ENCODE measurements at places on chromosomes 4 and X.
A peak's percentile ranks its signal among the peaks of the same experiment; 100 is the strongest.

DNA sequence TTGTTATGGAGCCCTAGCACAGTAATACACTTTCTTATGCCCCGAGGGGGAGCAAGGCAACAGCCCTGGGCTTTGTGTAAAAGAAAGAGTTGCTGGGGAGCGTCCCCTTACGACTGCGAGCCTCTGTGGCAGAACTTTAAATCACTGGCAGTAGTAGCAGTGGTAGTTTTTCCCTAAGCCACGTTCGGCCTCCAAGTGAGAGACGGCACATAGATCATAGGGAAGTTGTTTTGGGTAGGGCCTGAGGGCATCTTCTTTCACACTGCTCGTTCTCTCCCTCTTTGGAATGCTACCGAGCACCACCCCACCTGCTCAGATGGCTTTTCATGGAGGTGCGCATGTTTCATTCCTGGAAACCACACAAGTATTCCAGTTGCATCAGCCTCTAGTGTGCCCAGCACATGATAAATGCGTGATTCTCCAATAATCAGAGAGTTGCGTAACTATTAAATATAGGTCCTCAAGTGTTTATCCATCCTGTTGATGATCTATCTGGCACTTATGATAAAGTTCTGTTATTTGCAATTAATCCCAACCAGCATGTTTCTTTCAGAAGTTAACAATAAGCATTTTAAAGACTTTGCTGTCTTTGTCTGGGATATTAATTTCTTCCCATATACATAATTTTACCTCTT, 7.0 kb upstream of the SYNPO2 start:
- no peak for DNase-seq

GRCh38 chr4:57110640-57111511, 691 bp upstream of the IGFBP7 start:
- DNase-seq, result no peak

GRCh38 chrX:20445109-20445508, 178.4 kb upstream of the RPS6KA3 start:
- no peak for DNase-seq

- DNase-seq, result no peak
These were observed 155.8 kb upstream of the FAT4 start for GRCh38 chr4:125159001-125159400.

- DNase-seq, result no peak
These were observed 51.5 kb downstream of the TMEM165 start for GRCh38 chr4:55447108-55447708.

DNA sequence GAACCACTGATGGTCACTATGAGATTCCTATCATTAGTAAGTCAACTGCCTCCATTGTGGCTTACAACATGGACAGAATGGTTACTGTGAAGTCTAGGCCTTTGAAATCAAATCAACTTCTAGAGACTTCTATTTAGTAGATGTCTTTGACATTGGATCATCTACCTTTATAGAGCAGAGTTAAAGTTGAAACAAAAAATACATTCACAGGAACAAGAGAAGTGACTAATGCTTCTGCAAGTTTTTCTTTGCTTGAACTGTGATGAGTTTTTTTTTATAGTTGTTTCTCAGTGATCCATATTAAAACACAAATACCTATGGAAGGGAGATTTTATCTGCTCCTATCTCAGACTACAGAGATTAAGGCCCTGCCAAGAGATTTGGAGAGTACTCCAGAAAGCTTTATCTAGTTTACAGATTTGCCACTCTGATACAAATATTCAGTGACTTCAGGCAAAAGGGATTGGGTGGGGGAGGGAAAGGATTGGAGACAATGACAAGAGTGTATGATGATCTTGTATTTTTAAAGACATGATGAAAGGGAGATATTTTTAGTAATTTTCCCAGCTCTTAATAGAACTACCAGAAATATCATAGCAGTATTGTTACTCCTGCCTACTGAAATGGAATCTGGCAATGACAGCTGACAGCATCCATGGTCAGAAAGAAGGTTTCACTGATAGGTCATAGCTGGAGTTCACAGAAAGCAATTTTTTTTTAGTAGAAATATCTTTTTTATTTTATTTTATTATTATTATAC, 16.0 kb upstream of the EPGN start:
- no peak for DNase-seq

DNA sequence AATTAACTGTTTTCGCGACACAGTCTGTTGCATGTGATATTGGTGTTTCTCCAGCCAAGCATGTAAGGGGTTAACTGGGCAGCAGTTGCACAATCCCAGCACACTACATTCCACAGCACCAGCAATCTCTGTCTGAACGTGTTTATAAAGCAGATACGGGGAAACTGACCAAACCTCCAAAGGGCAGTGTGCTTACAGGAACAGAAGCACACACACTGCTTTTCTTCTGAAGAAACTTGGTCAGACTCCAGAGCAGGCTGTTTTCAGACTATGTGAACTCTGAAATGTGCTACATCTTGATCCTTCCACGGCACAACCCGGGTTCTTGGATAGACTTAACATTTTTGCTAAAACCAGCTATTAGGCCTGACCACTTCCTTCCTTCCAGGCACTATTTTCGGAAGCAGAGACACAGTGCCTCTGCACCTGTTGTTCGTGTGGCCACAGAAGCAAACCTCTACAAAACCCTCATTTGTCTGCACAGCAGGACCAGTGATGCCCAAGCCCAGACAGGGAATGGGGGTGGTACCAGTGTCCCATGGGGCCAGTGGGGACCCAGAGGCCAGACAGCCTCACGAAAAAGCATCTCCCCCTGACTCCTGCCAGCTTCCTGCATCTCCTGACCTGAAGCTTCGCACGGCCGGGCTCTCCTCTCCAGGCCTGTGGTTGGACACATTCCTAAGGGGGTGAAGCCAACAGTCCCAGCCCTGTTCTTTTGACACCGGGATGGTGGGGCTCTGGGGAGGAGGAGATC, 90.1 kb downstream of the IRF2 start:
- no peak for DNase-seq

DNA sequence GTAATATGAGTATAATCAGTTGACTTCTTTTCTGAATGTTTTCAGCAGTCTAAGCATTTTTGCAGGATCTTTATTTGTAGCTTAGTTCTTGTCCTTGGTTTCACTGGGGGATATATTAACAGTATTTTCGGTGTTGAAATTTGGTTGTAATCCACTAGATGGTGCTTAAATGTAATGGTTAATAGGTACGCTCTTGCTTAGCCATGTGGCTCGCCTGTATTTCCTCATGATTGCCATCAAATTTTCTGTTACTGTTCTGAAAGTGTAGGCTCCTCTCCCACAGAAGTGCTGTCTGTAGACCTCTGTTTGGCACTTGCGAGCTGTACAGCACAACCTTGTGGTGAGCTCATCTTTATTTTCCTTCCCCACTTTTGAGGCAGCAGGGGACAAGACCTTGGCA, 3.9 kb upstream of the FAAH2 start:
- no peak for DNase-seq

DNA sequence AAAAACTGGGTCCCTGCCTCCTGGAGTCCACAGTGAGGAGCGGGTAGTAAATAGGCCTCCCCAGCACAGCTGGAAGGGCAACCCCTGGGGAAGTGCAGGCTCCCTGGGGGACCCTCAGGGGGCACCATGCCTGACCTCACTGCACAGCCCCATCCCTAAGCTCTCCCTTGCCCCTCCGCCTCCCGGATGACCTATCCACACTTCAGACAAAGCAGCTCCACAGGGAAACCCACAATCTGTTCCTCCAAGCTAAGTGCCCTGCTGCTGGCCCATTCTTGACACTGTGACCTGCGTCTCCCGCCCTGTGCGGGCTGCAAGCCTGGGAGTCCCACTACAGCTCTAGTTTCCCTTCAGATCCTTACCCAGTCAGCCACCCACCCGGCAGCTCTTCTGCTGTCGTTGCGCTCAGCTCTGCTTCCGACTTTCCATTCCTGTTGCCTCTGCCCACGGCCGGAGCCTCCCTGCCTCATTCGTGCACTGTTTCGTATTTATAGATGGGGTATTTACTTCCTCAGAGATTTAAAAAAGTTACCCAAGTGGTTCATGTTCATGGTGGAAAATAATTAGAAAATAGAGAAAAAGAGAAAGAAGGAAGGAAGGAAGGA, 47.0 kb upstream of the STOX2 start:
- DNase-seq, result no peak

DNA sequence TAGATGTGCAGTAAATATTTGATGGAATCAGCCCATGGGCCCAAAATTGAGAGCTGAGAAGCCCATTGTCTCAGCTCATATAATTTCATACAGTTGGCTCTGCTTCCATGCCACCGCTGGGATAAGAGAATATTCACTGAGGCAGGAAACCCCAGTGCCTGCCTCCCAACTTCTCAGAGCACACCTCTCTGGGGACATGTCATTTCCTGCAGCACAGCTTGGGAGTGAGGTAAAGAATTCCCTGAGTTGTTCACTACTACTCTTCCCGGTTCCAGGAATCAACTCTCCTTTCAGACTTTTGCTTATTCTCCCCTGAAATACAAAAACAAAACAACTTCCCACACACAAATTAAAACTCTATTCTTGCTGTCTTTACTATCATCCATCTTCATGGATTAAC, 389.3 kb downstream of the MAPK10 start:
- DNase-seq, result no peak

- no peak for DNase-seq
These were observed 843.4 kb downstream of the FSTL5 start for GRCh38 chr4:161320377-161320776.

GRCh38 chrX:15050395-15050794, 177.2 kb downstream of the MOSPD2 start:
- no peak for DNase-seq

- no peak for DNase-seq
These were observed 224.0 kb upstream of the TENM3 start for GRCh38 chr4:182019148-182019652.

- no peak for DNase-seq
These were observed 209.1 kb upstream of the FAM47A start for GRCh38 chrX:34341258-34341657.

DNA sequence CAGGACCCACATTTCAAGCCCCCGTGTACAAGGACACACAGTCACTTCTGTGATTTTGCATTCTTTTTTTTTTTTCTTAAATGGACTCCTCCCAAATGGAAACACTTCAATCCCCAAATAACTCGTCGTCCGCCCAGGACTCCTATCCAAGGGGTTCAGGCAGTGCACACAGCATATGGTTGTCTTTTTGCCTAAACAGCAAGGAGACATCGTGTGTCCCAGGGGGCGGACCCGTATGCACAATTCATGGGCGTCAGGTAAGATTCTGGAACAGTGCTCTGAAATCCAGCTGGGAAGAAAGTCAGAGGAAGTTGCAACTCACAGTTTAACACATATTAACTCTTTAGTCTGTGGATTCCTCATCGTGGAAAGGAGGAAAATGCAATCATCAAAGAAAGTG, 231.3 kb downstream of the SHOX start:
- DNase-seq, result no peak

DNA sequence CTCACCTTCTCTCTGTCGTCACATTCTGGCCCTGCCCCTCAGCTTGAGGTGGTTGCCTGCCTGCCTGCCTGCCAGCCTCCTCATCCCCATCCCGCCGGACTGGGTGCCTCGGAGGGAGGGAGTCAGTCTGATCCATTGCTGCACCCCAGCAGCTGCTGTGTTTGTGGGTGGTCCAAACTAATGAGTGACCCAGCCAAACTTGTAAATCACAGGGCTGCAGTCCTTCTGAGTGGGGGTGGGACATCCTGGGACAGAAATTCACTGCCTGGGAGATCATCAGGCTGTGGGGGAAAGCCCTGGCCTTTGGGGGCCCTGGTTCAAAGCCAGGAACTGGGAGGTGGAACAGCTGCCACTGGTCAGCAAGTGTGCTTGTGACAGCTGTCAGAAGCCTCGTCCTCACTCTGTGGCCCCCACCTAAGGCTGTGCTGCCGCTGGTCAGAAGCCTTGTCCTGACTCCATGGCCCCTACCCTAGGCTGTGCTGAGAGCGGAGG, 5.6 kb downstream of the GPR78 start:
- no peak for DNase-seq

DNA sequence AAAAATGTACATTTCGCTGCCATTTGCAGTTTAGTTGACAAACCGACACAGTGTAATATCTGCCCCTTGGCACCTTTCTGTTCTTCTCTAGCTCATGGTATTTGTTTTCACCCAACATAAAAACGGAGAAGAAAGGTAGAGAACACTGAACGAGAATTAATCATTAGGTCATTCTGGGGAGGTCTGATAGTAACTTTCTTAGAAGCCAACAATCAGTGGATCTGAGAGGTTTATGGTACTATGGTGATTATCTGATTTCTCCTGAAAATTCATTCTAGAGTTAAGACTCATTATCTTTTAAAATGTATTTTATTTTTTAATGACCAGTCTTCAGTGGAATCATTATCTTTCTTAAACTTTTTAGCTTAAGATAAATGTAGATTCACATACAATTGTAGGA, 8.5 kb downstream of the RAPGEF2 start:
- DNase-seq, result no peak

GRCh38 chr4:71270901-71271300, 67.9 kb upstream of the SLC4A4 start:
- peak; percentile 4 for DNase-seq

GRCh38 chr4:4325321-4325720, 35.3 kb downstream of the ZBTB49 start:
- DNase-seq, result no peak

- no peak for DNase-seq
These were observed 178.6 kb downstream of the SLC7A11 start for GRCh38 chr4:138063581-138063980.

DNA sequence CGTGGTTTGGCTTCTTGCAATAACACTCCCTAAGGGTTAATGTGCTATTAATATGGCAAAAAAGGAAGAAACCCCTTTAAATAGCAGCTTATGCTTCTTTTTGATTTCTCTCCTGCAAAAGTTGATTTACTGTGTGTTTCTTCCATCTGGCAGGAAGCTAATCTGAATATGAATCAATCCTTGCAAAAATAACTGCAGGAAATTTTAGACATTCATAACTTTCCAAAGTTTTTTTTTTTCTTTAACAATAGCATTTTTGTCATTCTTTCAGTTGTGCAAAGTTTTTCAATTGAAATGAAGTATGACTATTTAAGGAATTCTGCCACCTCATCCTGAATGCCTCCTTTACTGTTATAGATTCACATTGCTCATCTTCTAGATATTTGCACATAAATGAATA, 115.6 kb downstream of the SPANXA1 start:
- no peak for DNase-seq

DNA sequence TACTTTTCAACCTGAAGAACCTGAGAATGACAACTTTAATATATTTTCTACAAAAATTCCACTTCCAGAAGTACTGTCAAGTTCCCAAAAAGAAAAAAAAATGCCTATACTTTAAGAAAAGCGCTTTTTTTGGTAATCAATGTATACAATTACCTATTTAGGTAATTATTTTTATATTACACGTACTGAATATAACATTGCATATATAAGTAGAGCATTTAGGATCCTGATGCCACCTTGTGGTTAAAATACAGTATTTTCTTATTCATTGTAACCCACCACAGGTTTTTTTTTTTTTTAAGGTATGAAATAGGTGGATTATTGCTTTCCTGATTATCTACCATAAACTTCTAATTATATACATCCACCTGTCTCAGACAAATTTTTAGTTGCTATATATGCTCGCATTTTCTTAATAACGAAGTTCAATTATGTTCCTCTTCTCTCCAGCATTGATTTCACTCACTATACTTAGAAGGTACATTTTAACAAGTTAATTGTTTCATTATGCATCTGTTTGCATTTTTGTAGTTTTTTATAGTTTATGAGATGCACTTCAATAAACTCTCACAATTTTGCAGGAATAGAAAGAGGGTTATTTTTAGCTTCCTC, 5.2 kb downstream of the MAP9 start:
- DNase-seq, result no peak

Data from stimulated activated CD8-positive, alpha-beta memory T cell treated with anti-CD3 and anti-CD28 coated beads, Interleukin-15, amount 100 ng/mL, for 48 hours (primary cell).